ENCODE measurements at places on chromosomes 16 and 17.

- no peak for DNase-seq
Observed at GRCh38 chr17:8728251-8728938, 16.2 kb downstream of the CCDC42 start.

GRCh38 chr16:66906916-66907836 is 11.5 kb downstream of the CDH16 start:
- no peak for DNase-seq

GRCh38 chr17:49859991-49860953 is 12.4 kb upstream of the TAC4 start:
- DNase-seq = no peak

DNA sequence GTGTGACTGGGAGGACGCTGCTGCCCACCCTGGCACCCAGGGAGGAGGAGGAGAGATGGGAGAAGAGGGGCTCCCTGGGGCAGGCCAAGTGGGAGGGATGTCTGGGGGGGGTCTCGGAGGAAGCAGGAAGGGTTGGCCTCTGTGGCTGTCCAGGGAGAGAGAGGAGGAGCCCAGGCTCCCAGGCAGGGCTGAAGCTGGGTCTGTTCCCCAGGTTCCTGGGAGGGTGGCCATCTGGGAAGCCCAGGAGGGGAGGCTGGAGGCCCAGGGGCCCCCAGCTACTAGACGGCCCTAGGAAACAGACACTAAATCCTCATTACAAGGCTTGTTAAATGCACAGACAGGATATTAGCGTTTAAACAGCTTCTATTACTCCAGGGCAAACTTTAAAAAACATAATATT is 139.8 kb downstream of the ENGASE start:
- no peak for DNase-seq

- no peak for DNase-seq
Observed at GRCh38 chr16:75459691-75460090, 4.8 kb downstream of the TMEM170A start.

- no peak for DNase-seq
Observed at GRCh38 chr17:17698371-17698770, 17.1 kb downstream of the RAI1 start.

DNA sequence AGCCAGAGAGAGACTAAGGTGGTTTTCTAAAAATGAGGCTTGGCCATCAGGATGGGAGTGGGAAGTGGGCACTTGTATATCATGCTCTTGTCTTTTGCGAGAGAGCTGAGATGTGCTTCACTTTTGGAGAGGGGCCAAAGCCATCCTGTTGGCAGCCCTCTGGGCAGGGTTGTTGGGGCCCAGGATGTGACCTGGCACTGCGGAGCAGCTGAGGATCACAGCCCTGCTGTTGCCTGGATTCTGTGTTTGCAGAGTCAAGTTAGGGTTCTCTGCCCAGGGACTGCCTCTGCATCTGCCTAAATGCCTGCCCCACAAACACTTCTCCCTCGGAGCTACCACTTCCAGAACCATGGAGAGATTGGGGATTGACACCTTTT is 71.2 kb downstream of the PLD6 start:
- DNase-seq = no peak

DNA sequence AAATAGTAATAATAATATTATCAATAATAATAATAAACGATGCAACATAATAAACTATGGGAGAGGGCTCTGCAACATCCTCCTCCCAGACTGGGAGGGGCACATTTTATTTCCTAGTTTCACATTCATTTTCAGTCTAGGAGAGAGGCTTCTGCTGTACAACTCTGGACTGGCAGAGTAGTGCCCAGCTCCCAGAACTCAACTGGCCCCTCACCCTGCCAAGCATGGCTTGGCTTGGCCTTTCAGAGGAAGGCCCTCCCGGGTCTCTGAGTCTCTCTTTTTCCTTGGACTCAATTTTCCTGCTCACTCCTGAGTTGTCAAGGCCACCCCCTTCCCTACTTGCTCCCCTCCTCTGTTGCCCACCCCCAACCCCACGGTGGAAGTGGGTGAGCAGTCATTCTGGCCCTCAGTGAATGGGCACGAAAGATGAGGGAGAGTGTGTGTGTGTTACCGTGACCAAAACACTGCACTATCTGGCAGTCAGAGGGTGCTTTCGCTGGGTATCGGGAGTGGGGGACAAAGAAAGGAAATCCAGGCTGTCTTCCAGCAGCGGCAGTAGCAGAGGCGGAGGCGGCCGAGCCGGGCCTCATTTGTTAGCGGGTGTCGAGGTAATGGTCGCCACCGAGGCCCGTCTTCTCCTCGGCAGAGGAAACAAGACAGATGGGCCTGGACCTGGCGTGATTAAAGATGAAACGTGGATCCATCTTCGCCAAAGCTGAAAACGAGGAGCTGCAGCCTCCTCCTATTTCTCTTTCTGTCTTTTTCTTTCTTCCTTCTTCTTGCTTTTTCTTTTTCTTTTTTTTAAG is 2.3 kb downstream of the HOXB4 start:
- no peak for DNase-seq

- no peak for DNase-seq
Observed at GRCh38 chr17:1914661-1915083, 84.9 kb downstream of the RPA1 start.

DNA sequence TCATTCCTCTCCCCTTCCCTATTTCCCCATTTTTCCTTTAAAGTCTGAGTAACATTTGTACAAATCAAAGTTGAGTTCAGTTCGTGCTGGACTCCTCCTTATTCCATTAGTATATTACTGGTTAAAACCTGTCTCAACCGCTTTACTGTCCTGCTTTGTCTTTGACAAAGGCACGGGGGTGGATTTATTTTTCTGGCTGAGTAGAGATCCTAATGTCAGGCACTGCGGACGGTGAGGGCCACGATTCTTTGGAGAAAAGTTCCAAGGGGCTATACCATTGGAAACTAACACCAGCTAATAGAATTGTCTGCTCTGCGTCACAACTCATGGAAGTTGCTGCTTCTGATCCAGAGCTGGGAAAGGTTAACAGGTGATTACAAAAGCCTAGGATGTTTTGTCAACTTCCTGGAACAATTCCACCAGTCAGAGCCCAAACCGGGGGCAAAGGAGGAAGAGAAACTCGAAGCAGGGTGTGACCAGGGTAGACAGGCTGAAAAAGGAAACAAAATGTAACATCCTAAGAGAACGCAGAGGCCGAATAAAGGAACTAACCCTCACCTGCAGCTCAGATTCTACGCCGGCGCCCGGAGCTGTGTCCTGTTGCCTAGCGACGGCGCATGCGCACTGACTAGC is 12.4 kb downstream of the TAT start:
- DNase-seq = no peak

GRCh38 chr17:66542129-66542966 is 239.9 kb downstream of the PRKCA start:
- no peak for DNase-seq

GRCh38 chr17:39186481-39187002 is 10.9 kb downstream of the CACNB1 start:
- no peak for DNase-seq

DNA sequence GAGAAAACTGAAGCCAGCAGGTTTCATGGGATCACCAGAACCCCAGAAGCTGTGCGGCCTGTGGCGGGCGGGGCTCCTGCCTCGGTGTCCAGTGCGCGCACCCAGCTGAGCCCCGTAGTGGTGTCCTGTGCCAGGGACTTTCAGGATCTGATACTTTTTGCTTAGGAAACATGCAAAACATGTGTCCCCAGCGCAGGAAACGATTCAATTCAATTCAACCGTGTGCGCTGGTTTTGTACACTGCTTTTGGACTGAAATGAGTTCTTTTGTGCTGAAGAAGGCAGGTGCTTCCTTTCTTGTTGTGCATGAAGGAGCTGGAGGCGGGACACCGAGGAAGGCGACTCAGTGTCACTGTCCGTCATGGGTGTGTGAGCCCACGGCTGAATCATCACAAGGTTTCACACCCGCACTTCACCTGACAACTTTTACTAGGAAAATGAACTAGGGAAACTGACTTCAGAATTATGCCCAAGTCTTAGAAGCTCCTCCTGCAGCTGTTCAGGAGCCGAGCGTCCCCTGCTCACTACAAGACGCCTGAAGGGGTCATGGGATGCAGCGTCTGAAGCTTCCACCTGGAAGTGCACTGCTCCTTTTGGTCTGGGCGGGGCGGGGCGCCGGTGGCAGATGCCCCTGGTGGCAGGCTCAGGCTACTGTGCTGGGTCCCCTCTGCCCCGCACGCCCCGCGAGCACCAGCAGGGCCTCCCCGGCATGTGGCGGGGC is 31.4 kb upstream of the ZNF750 start:
- no peak for DNase-seq

GRCh38 chr16:22360963-22361659 is 13.3 kb downstream of the CDR2 start:
- no peak for DNase-seq

GRCh38 chr17:78925234-78925633 is at the start of gene TIMP2:
Gene TIMP2 (minus strand): TSS chr17:78925387. CDS start chr17:78925088, 299 bp downstream.
- DNase-seq = peak; percentile 34

DNA sequence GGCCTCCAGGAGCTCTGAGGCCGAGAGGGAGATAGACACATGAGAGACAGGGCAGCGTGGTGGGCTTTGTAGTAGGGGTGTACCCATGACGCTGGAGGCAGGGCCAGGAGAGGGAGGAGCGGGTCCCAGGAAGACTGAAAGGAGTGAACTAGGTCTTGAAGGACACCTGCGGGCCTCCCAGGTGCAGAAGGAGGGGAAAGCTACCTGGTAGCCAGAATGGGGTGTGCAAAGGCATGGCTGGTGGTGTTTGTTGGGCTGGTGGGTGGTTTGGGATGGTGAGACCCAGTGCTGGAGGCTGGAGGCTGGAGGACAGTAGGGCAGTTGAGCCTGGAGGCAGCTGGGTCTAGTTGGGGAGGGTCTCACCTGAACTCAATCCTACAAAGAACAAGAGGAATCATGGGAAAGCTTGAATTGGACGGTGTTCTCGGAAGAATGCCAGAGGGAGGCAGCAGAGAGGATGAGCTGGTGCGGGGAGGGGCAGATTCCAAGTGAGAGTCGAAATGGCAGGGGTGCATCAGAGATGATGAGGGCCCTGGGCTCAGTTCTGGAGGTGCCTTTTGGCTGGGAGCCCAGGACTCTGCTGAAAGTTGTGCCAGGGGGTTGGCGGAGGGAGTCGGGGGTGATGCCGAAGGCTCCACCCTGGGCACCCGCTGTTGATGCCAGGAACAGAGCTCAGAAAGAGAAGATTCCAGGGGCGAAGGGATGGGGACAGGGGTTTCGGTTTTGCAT is 21.2 kb downstream of the C1QTNF1 start:
- no peak for DNase-seq

DNA sequence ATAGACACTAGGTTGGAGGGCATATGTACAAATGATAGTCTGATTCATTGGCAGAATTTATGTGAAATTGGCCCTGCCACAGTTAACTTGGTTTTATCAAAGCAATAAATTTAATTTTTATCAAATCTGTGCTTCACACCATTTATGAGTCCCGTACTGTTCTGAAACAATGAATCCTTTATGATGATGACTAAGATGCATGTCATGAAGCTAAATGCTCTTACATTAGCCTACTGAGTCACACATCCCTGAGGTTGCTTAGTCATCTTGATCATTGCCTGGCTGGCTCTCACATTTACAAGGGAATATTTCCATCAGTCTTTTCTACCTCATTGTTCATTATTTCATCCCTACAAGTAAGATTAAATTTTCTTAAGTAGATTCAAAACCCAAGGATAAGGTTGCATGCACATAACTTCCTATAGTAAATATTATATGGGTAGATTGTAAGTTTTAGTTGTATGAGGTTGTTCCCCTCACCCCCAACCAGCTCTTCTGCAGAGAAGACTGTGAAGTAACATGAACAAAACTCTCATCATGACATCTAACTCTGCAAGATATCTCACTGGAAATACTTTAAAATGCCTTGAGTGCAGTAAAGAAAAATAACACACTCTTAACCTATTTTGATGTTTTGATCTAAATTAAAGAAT is 170.7 kb downstream of the CYB561 start:
- no peak for DNase-seq

DNA sequence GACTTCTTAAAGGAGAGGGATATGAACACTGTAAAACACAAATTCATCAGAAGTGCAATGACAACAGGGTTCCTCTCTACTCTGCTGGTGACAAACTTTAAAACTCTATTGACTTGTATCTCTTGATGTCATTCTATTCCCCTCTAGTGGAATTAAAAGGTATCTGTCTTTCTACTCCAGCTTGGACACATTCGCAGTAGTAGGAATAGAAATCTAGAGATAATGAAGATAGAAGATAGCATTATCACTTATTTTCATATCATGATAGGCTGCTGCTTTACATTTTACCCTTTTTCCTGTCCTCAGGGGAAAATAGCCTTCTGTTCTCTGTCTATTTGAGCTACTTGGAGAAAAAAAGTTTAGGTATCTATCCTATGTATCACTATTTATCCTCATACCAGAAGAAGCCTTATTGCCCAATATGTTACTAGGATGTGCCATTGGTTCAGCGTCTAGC is 209.6 kb upstream of the CACNG5 start:
- no peak for DNase-seq

DNA sequence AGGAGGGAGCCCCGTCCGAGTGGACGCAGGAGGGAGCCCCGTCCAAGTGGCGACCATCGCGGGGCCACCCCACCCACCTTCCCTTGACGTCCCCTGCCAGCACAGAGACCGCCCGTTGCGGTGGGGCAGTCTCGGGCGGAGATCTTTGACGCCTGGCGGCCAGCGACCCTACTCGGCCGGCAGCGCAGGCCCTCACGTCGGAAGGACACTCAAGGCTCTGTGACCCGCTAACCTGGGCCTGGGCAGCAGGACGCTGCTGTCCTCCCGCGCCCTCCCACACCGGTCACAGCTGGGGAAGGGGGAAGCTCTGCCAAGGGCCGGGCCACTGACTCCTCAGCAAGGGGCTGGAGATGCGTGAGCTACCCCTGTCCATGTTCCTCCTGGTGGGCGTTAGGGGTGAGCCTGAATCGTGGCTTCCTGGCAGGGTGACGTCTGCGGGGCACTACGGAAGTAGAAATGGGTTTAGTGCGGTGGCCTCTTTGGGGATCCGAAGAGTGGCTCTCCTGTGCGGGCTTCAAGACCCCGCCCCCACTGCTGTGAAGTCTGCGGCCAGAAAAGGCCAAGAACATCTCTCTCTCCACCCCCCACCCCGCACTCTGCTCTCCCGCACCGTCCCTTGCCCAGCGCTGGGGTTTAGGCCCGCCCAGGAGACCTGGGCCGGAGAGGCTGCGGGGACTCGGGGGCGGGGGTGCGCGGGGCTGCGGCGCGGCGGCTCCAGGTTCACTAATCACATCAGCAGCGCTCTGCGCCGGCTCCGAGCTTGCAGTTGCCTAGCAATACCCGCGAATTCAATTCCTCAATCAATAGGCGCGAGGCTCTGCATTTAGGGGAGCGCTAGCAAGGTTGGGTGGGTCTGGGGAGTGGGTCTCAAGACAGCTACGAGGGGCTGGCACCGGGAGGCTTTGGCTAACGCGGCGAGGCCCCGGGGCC is 5.8 kb downstream of the CBX8 start:
- DNase-seq = no peak

DNA sequence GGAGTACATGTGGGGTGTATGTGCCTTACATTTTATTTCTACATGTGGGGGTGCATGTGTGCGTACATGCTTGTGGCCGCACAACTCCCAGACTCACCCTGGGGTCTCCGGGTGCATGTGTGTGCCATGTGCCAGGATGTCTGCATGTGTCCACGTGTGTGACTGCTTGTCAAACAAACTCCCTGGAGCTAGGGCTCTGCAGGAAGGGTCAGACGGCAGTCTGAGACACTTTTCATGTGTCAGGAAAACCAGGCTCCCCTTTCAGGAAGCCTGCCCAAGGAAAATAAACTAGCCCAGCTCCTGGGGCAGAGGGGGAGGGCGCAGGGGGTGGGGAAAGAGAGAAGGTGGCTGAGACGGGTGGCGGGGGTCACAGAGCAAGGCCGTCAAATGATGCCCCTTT is 44.7 kb downstream of the FZD2 start:
- DNase-seq = no peak

- DNase-seq = no peak
Observed at GRCh38 chr17:32634167-32634566, 147.4 kb downstream of the CDK5R1 start.

GRCh38 chr16:53888222-53888621 is 184.3 kb downstream of the FTO start:
- no peak for DNase-seq

Data from stimulated activated CD4-positive, alpha-beta T cell treated with anti-CD3 and anti-CD28 coated beads, Interleukin-12 subunit alpha, Interleukin-12 subunit beta, amount 100 ng/mL, for 48 hours (primary cell).